Naive thymus-derived CD4-positive, alpha-beta T cell (primary cell): ENCODE measurements at places on chromosomes 7 and 10.

DNA sequence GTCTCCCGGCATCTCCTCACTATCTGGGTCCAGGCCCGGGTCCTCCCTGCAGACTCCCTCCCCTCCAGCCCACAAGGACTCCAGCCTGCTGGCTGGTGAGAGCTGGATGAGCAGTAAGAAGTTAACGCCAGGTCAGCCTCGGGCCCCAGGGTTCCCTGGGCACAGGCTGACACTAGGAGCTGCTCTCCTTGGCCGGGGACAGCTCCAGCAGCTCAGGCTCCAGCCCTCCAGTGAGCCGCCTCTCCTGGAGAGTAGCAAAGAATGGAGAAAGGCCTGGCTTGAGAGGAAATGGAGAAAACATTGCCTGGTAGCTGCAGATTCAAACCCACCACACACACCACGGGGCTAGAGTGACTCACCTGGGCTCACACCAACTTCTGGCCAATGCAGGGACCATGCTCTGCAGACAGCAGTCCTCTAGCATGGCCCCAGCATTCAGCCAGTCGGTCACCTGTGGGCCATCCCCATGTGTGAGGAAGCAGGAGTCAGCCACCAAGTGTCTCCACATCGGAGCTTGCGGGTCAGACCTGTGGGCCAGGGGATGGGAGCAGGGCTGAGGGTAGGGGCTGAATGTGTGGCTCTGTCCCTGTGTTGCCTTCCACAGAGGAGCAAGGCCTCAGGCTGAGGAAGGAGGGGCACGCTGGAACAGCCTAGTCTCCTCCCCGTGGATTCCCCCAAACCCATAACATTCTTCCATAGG is 6.5 kb downstream of the SAP25 start:
- DNase-seq: no peak

DNA sequence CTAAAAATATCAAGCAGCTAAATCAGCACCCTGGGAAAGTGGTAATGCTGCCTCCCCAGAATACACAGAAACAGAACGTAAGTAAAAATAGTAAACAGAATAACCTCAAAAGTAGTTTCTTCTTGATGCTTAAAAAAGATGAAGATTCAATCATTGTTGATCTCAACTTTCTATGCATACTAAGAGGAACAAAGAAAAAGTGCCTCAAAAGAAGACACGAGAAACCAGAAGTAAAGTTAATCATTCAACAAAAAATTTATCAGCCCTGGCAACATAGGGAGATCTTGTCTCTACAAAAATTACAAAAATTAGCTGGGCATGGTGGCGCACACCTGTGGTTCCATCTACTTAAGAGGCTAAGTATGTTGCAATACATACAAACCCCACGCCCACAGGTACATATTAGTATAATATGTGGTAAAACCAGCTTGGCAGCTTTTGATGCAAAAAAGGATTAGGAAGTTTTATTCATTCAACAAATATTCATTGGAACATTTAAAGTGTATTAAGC is 153.7 kb downstream of the NRBF2 start:
- no peak for DNase-seq

DNA sequence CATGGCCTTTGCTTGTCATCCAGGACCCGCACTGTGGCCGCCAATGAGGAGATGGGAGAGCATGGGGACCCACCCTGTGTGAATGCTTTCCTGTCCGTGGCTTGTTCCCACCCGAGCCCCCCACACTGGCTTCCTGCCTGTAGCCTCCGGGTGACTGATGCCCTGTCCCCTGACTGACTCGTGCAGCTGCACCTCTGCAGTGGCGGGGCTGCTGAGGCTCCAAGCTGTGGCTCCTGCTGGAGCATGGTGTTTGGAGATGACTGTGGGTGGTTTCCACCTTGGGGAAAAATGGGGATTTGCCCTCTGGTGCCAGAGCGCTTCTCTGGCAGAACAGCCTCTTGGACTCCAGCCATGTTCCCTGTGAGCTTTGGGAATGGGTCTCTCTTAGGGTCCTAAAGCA is 2.1 kb downstream of the CAMK1D start:
- DNase-seq: no peak

DNA sequence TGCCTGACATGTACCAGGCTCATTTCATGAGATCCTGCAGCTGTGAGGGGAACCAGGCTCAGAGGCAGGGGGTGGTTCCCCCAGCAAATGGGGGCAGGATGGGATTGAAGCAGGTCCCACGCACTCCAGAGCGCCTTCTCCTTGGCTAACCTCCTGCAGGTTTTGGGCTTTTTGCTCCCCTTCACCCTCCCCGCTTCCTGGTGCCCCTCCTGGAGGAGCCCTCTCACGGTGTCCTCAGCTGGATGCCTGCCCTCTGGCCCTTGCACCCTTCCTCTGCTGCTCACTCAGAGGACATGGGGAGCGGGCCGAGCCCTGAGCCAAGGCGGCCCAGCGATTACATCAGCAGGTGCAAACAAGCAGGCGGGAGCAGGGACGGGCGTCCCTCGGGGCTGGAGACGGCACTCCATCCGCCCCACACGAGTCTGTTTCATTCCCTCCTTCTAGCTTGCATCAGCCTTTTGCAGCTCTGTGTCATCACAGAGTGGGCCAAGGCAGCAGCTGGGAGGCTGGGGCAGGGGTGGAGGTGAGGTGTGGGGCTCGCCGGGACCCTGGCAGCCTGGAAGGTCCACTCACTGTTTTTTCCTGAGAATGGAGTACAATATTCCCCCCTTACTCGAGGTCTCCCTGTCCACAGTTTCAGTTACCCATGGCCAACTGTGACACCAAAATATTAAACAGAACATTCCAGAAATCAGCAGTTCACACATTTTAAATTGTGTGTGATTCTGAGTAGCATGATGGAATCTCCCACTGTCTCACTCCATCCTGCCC is 52.7 kb upstream of the SLC29A3 start:
- no peak for DNase-seq

DNA sequence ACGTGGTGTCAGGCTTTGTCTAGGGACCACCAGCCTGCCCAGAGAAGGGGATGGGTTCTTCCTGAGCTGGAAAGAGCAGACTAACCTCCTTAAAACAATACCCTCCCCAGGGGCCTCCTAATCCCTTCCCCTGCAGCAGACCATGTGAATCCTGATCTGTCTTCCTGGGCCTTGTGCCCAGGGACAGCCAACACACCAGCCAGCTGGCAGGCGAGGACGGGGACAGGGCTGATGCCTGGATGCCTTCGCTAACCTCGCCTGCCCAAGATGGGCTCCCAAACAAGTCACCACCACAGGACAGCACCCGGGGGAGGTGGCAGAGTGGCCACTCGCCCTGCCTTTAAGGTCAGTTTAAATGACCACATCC is 17.6 kb downstream of the PODXL start:
- no peak for DNase-seq

GRCh38 chr10:106424981-106425380 is 739.5 kb downstream of the SORCS1 start:
- no peak for DNase-seq

GRCh38 chr7:82172017-82172416 is 271.6 kb downstream of the CACNA2D1 start:
- no peak for DNase-seq

- no peak for DNase-seq
These were observed 22.1 kb downstream of the CYP17A1 start for GRCh38 chr10:102814873-102815661.
